CD4-positive, alpha-beta T cell treated with Interleukin-4 for 1 hour (primary cell): ENCODE measurements at places on chromosomes 4 and X.

- no peak for DNase-seq
These were observed 2.8 kb downstream of the PORCN start for GRCh38 chrX:48511560-48511959.

DNA sequence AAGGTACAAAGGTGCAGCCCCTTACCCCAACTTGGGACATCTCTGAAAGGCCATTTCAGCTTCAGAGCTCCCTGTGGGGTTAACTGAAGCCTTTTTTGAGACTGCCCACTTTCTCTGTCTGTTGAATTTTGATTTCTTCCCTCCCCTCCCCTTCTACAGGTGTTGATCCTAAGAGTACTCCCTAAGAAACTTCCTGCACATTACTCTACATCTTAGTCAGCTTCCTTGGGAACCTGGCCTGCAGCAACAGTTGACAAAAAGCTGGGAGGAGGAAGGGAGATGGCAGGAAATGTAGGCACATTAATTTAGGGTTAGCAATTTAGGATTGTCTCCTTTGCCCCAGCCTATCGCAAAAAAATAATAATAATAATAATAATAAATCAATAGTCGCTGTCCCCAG is 1.2 kb upstream of the IDS start:
- no peak for DNase-seq

- DNase-seq = no peak
These were observed 76.8 kb downstream of the IL15 start for GRCh38 chr4:141713185-141713584.

- DNase-seq = no peak
These were observed 52.3 kb downstream of the SEPSECS start for GRCh38 chr4:25107827-25108516.

DNA sequence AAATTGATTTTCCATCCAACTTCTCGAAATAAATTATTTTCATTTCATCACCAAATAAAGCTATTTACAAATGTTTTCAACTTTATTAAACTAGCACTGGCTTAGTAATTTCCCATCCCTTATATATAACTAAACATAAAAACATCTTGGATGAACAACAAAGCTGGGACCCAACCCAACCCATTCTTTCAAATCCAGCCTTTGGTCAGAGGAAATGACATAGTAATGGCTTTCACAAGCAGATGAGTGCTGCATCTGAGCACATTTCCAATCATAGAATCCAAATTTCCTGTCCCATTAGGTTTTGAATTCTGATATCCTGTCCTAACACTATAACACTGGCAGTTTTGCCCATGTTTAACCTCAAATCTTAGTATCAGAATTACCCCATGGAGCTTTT is 7.9 kb upstream of the EMCN start:
- DNase-seq = no peak

- no peak for DNase-seq
These were observed 35.3 kb downstream of the PNPLA4 start for GRCh38 chrX:7891928-7892327.

- no peak for DNase-seq
These were observed 26.6 kb upstream of the MAN2B2 start for GRCh38 chr4:6548201-6548881.

DNA sequence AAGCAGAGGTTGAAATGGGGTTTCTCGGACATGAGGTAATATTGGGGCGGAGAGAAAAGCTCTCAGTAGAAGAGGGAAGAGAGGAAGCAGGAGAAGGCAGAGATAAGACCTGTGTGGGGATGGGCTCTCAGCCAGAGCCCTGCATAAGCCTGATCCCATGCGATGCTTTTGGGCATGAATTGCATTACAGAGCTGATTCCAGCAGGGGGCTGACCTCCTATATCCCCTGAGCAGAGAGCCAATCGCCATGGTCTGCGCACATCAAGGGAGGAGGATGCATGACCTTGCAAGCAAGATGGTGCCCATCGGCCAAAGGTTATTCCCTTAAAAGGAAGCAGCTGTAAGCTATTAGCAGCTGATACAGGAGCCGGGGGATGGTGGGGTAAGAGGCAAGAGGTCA is 7.6 kb downstream of the ANOS1 start:
- DNase-seq = no peak

GRCh38 chr4:130026185-130026584 is 930.2 kb downstream of the C4orf33 start:
- no peak for DNase-seq

- no peak for DNase-seq
These were observed 15.7 kb downstream of the TIFA start for GRCh38 chr4:112270051-112270450.

DNA sequence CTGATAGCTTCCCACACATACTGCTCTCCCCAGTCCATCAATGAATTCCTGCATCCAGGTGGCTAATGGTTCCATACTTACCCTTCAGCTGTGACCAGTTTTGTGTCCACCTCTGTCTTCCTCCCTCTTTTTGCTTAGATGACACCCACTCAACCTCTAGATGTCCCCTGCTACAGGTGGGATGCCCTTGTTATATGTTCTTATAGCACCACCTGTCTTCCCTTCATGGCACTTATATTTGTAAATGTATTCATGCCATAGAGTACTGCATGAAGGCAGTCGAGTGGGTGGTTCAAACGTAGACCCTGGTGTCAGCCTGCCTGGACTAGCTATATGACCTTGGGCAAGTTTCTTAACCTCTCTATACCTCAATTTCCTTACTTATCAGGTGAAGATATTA is 6.5 kb upstream of the USP46 start:
- peak; percentile 55 for DNase-seq
